Prostate gland (tissue), 2 donors: ENCODE measurements at places on chromosomes 16 and 17.
A peak's percentile ranks its signal among the peaks of the same experiment; 100 is the strongest.

DNA sequence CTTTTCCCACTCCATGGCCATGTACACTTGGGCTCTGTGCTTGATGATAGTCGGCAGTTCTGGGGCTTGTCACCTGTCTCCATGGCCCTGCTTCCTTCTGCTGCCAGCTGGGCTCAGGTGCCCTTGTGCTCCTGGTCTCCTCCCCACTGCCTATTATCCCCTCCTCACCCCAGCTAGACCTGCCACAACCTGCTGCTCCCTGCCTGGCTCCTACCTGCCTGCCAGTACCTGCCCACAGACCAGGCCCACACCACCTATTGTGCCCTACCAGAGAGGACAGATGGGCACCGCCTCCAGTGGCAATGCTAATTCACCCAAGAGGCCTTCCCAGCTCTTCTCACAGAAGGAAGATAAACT lies 538 bp upstream of the RAPGEFL1 start:
- peak; percentile 81 for DNase-seq

DNA sequence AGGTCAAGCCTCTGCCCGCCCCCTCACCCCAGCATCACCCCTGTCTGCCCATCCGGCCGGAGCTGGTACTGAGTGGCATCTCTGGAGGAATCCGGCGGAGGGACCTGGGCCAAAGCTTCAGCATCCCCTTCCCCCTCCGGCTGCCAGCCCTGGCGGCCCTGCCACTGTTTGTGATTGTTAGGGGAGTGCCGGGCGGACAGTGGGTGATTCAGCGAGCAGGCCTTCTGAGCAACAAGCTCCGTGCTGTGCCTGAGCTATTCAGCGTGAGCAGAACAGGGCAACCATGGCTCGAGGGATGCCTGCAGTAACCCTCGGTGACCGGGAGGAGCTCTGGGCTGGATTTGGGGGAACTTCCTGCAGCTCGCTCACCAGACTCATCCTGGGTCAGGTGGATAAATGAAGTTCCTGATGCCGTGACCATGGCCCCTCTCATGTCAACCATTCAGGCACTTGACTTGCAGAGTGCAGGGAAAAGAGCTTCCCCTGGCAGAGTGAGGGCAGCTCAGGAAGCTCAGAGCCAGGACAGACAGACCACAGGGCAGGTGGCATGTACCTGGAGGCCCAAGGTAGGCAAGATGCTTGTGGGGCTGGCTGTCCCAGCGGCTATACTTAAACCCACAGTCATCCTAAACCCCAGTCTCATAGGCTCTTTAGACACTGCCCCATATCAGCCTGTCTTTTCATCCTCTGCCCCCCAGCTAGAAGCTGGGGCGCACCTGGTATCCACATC lies 24.3 kb upstream of the MLKL start:
- no peak for DNase-seq

DNA sequence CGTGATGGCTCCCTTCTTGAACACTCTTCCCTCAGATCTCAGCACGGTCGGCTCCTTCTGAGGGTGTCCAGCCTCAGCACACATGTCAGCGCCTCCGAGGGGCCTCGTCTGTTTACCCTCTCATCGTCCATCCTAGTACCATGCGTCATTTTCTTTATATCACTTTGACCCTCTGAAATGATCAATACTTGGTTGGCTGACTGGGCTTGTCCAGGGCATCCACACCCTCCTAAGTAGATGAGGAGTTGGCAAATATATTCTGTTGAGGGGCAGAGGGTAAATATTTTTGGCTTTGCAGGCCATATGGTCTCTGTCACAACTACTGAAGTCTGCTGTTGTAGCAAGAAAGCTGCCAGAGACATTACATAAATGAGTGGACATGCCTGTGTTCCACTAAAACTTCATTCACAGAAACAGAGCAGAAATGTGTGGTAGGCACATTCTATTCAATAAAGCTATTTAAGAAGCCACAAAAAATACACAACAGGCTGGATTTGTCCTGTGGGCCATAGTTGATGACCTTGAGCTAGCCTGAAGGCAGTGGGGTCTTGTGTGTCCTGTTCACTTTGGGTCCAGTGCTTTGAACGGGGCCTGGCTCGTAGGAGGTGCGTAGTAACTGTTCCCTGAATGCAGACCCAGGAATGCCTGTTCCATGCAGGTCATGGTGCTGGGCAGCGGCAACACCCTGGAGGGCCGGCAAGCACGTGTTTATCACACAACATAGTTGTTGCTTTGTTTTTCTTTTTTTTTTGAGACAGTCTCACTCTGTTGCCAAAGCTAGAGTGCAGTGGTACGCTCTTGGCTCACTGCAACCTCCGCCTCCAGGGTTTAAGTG lies 185.8 kb downstream of the SNX29 start:
- no peak for DNase-seq

DNA sequence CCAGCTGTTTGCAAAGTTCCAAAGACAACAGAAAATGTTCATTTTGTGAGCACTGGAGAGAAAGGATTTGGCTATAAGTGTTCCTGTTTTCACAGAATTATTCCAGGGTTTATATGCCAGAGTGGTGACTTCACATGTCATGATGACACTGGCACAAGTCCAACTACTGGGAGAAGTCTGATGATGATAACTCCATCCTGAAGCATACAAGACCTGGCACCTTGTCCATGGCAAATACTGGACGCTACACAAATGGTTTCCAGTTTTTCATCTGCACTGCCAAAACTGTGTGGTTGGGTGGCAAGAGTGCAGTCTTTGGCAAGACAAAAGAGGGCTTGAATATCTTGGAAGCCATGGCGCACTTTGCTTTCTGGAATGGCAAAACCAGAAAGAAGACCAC lies 385.0 kb downstream of the CDH11 start:
- DNase-seq = no peak

DNA sequence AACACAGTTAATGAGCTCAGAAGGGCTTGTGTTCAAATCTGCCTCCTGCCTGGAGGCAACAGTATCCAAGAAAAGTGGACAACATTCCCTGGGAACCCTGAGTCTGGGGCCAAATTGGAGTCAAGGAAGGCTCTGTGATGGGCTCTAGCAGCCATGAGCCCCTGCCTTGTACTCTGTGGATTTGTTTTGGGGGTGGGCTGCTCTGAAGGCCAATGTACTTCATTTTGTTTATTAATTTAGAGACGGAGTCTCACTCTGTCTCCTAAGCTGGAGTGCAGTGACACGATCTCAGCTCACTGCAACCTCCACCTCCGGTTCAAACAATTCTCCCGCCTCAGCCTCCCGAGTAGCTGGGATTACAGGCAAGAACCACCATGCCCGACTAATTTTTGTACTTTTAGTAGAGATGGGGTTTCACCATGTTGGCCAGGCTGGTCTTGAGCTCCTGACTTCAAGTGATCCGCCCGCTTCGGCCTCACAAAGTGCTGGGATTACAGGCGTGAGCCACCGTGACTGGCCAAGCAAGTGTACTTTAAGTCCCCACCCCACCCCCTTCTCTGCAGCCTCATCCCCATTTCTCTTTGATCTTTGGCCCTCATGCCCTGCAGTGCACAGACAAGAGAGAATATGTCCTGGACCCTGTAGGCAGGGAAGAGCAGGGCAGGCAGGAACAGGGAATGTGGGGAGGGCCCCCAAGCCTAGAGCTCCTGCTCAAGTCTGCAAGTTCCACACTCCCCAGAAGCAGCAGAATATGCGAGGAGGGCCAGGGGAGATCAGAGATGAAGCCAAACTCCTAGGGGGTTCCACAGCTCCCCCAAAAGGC lies 2.7 kb upstream of the GIP start:
- no peak for DNase-seq

- peak; percentile 10 for DNase-seq
Measured at GRCh38 chr17:30472238-30472890, 4.8 kb upstream of the GOSR1 start.

GRCh38 chr17:48543107-48543853 lies 1.6 kb downstream of the HOXB2 start:
- DNase-seq = no peak

DNA sequence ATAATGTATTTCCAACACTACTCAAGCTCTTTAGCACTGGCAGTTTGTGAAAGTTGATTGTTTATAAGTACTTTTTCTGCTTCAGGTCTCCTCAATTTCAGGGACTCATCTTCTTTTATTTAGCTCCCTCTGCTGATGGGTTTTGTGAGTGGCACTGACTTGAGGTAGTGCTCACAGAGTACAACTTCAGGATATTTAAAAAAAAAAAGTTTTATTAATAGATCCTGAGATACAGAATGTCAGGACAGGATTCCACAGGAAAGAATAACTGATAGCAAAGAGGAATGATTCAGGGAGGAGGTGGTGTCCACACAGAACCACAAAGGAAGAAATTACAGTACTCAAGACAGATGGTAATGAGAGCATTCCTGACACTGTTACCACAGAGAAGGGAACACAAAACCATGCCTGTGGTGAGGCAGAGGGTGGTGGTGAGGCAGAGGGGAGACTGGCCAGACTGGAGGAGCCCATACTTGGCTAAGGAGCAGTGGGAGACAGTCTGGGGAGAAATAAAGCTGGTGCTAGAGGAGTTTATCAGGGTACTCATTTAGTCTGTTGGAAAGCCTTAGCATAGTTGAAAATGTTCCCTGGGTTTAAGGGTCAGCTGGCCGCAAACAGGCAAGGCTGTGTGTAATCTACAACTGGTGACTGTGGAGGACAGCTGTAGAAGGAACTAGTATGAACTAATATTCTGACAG lies 63.7 kb downstream of the SPAG9 start:
- DNase-seq = peak; percentile 33

DNA sequence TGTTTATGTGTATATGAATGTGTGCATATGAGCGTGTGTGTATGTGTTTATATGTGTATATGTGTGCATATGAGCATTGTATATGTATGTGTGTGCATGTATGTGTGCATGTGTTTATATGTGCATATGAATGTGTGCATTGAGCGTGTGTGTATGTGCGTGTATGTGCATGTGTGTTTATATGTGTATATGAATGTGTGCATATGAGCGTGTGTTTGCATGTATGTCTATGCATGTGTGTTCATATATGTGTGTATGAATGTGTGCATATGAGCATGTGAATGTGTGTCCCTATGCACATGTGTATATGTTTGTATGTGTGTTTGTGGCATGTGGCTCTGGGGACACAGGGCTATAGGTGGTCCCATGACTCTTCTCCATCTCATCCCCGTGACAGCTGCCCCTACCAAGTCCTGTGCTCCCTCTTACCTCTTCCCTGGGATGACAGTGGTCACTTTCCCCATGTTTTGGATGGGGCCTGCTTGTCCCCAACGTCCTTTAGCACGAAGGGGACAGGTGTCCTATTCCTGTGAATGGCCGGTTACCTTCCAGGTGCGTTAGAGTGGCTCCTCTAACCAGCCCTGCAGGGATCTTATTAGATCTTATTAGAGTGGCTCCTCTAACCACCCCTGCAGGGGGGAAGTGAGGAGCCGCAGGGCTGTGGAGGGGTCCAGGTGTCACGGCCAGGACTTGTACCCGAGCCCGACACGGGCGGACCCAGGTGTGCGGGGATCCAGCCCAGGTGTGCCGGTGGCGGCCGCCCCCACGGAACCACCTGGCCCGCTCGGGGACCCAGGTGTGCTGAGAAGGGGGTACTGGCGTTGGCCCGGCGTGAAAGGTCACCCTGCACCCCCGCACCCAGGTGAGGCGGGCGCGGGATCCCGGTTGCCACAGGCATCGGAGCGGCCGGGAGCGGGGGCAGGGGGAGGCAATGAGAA lies 105.6 kb downstream of the SEC14L1 start:
- DNase-seq = no peak

DNA sequence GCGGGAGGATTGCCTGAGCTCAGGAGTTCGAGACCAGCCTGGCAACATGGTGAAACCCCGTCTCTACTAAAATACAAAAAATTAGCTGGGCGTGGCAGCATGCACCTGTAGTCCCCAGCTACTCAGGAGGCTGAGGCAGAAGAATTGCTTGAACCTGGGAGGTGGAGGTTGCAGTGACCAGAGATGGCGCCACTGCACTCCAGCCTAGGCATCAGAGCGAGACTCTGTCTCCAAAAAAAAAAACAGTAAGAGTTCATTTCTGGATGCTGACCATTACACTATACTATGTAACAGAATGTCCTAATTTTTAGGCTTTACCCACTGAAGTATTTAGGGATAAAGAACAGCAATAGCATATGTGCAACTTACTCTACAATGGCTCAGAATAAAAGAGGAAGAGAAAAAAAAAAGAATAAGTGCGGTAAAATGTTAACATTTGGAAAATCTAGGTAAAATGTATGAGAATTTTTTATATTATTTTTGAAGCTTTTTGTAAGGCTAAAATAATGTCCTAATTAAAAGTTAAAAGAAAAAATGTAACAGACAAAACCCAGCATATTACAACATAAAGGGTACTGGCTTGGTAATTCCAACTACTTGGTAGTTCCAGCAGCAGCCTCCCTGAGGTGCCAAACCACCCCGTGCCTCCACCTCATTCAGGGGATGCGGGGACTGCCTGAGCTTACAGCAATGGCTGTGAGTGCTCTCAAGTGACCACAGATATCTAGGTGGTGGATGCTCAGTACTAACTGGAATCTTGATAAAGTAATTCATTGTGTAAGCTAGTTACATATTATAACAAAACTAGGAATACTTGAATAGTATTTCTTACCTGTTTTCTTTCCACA lies 10.9 kb downstream of the COPS3 start:
- no peak for DNase-seq

GRCh38 chr16:31888735-31889134 lies 15.1 kb downstream of the ZNF267 start:
- no peak for DNase-seq

GRCh38 chr16:19712418-19713058 lies 5.5 kb downstream of the KNOP1 start:
- no peak for DNase-seq

GRCh38 chr16:48347980-48348379 lies 37.2 kb downstream of the SIAH1 start:
- no peak for DNase-seq

DNA sequence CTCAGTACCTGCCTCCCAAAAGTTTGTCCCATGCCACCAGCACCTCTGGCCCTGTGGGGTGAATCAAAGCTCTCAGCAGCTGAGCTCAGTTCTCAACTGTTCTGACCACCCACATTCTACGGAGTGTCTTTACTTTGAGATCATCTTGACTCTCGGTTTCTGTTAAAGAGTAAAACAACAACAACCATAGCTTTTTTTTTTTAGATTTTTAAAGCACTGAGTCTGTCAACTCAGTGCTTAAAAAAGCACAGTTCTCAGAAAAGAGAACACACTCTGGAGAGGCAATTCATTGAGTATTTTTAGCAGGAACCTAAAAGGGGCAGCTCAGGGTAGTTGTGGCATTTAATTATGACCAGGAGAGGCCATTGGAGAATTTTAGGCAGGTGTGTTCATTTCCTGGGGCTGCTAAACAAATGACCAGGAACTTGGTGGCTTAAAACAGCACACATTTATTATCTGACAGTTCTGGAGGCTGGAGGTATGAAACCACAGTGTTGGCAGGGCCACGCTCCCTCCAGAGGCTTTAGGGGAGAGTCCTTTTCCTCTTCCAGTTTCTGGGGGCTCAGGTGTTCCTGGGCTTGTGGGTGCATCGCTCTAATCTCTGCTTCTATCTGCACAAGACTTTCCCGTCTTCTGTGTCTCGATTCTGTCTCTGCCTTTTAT lies 6.7 kb upstream of the WFIKKN2 start:
- DNase-seq = no peak

- DNase-seq = no peak
Measured at GRCh38 chr16:78538919-78539318, 439.5 kb downstream of the WWOX start.
